Stimulated activated CD4-positive, alpha-beta T cell treated with anti-CD3 and anti-CD28 coated beads, Interleukin-1b, Interleukin-23, amount 100 ng/mL, for 4 hours (primary cell): ENCODE measurements at places on chromosomes 2 and 18.

- DNase-seq: peak; percentile 17
Measured at GRCh38 chr2:222424276-222424728, at the start of gene SGPP2. Gene SGPP2, plus strand, starts transcription at chr2:222424543. Its CDS starts 60 bp downstream, at chr2:222424603.

- no peak for DNase-seq
Measured at GRCh38 chr18:8350628-8351027, 258.6 kb upstream of the RAB12 start.

GRCh38 chr2:74915743-74916142 is 42.7 kb upstream of the POLE4 start:
- no peak for DNase-seq

DNA sequence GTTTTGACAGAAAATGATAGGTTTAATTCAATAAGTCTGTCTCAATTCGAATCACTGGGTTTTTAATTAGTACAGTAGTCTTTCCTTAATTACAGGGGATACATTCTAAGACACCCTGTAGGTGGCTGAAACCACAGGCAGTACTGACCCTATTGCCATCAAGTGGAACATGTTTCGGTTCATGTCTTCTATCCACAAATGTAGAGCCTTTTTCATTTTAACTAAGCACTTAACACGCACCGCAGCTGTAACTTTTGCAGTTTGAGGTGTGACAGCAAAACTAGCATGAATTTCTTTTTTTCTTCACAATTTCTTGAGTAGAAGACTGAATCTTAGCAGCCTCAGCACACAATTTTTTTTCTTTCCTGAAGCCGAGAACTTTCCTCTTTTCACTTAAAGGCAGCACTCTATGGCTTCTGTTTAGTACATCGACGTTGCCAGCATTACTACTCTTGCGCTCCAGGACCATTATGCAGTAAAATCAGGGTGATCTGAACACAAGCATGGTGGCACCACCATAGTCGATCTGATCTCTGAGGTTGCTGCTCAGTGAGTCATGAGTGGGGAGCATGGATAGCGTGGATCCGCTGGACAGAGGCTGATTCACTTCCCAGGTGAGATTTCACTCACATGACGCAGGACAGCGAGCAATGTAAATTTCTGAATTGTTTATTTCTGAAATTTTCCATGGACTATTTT is 805.1 kb downstream of the RNF144A start:
- DNase-seq: no peak

- DNase-seq: no peak
Measured at GRCh38 chr2:117858336-117858735, 43.8 kb downstream of the DDX18 start.

GRCh38 chr2:176468457-176469113 is 199.3 kb downstream of the MTX2 start:
- no peak for DNase-seq

DNA sequence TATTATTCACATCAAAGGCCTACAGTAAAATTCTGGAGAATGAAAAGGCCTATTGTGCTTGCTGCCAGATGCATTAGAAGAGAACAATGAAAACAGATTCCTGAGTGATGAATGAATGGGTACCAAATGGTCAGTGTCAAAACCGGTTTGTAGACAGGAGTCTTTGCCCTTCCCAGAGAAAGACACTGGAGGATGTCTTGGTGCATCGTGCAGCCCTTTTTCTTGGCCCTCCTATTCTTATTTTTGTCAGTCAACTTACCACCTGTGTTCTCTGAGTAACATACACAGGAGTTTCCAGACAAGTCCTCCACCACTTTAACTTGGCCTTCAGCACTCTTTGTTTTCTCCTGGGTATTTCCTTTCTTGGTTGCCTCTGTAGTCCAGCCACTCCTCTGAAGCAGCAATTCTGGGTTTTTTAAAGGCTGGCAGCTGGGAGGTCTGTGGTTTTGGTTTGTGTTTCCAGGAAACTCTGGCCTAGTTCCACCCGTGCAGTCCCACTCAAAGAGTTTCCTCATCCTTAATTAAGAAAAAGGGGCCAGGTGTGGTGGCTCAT is 29.4 kb downstream of the PSTPIP2 start:
- DNase-seq: no peak

DNA sequence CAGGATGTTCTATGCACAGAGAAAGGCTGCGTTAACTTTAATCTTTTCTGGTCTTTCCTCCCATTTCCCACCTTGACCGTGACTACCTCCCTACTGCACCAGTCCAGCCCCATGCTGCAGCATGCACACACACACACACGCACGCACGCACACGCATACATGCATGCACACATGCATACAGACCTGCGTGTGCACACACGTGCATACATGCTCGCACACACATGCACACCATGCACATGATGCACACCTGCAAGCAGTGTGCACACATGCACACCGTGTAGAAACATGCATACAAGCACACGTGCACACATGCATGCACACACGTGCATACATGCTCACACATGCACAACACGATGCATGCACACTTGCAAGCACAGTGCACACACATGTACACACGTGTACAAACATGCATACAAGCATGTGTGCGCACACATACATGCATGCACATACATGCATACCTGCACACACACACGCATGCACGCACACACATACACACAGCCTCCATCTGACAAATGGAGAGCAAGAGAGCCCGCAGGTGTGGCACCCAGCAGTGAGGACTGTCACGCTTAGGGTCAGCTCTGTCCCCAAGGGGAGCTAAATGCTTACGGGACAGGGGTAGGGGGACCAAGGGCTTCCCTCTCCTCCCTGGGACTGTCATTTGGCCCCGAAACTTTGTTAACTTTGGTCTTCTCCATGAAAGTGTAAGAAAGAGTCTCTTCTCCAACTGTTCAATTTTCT is 18.2 kb downstream of the SNORC start:
- no peak for DNase-seq

DNA sequence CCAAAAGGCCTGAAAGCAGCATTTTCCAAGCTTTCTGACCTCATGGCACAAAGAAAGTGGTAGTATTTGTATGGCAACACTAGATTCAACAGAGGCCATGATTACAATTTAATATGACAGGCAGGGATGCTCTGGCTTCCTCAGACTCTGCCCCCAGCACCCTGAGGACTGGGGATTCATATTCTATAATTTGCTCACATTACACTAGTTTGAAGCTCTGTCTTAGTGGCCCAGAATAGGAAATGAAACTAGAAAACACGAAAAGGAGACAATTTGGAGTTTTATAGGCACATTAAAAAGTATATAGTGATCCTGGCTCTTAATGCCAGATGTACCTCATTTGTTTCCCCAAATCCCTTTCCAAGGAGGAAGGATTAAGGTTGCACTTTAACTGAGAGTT is 173.0 kb upstream of the STK17B start:
- no peak for DNase-seq

- DNase-seq: no peak
Measured at GRCh38 chr18:78781601-78781960, 198.0 kb upstream of the SALL3 start.

- no peak for DNase-seq
Measured at GRCh38 chr18:32280188-32280783, 90.4 kb downstream of the MEP1B start.

DNA sequence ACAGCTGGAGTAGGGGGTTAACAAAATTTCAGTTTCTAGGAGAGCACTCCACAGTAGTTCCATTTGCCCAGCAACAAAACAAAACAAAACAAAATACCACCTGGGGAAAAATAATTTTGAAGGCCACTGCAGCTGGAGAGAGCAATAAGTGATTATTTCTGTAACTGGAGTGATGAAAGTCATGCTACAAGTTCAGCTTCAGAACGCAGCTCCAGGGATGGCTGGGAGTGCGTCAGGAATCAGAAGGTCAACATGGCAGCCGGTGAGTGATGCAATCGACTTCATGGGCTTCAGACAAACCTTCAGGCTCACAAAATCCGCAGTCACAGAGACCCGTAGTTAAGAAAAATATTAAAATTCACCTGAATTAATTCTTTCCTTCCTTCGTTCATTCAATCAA is 41.0 kb downstream of the ABHD3 start:
- no peak for DNase-seq

- no peak for DNase-seq
Measured at GRCh38 chr18:41989508-41989907, 34.5 kb downstream of the PIK3C3 start.

DNA sequence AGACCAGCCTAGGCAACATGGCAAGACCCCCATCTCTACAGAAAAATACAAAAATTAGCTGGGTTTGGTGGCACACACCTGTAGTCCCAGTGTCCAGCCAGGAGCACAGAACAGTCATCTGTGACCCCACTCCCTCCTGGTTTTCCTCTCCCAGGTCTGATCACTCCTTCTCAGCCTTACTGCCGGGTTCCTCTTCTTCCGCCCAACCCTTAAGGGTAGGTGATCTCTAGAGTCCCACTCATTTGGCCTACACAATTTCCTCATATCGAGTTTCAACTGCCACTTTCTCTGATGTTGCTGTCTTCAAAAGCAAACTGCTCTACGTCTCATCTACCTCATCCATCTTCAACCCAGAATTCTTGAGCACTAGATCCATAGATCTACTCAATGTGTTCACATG is 13.4 kb upstream of the MAT2A start:
- DNase-seq: no peak

GRCh38 chr2:62923242-62923641 is 127.4 kb upstream of the OTX1 start:
- DNase-seq: no peak

DNA sequence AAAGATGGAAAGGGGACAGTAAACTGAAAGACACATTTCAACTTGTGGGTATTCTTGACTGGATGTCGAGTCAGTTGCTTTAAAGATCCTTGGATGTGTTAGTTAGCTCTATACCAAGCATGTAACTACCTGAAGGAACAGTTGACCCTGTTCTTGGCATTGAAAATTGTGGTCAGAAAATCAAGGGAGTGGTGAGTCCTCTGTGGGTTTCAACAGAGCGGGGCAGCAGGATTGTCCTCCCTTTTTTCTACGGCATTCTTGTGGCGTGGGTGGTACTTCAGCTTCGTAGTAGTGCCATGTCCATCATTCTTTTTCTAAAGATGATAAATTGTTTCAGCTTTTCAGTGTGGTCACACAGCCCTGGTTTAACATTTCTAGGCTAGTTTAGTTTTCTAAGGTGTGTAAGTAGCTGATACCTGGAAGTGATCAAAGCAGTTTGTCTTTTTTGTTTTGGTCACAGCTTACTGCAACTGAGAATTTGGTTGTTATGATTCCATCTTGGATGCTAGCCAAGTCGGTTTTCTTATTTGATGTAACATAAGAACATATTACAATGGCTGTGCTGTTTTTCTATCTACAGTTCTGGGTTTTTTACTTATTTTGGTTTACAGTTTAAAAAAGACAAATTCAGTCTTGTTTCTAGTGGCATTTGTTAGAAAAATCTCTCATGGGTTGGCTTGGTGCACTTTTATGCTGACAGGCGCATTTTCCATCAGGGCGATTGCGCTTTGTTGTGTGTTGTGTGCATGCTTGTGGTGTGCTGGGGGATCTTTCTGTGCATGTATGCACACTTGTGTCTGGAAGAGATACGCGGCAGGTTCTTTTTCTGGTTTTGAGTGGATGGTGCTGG is 84.7 kb downstream of the ZNF407 start:
- no peak for DNase-seq

DNA sequence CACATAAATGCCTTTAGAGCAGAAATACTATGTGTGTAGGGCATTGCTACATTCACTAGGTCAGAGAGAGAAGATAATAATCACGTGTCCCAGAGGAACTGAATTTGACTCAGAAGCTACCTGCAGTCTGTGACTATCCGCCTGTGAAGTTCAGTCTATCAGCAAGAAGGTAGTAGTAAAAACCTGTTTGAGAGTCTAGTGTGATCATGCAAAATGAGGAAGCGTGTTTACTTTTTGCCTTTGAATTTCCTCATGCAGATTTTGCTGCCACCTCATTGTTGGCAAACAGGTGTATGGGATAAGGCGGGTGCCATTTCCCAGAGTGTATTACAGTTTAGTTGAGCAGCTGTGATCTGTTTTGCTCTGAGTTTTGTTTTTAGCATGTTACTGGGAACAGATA is 403.9 kb upstream of the FANCL start:
- DNase-seq: no peak

DNA sequence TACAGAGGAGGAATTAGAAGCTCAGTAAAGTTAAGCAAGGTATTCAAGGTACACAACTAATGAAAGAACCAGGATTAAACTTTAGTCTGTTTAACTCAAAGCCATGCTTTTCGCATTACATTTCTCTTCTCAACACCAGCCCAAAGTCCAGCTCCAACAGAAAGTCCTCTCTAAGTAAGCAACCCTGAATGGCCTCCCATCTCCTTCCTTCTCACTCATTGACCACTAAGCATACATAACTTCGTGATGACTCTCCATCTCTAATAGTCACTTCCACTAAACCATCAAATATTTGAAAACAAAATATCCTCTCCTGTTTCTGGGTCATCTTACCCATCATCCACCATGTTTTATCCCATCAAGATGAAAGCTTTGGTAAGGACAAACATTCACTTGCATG is 219.8 kb downstream of the RAD51AP2 start:
- no peak for DNase-seq

DNA sequence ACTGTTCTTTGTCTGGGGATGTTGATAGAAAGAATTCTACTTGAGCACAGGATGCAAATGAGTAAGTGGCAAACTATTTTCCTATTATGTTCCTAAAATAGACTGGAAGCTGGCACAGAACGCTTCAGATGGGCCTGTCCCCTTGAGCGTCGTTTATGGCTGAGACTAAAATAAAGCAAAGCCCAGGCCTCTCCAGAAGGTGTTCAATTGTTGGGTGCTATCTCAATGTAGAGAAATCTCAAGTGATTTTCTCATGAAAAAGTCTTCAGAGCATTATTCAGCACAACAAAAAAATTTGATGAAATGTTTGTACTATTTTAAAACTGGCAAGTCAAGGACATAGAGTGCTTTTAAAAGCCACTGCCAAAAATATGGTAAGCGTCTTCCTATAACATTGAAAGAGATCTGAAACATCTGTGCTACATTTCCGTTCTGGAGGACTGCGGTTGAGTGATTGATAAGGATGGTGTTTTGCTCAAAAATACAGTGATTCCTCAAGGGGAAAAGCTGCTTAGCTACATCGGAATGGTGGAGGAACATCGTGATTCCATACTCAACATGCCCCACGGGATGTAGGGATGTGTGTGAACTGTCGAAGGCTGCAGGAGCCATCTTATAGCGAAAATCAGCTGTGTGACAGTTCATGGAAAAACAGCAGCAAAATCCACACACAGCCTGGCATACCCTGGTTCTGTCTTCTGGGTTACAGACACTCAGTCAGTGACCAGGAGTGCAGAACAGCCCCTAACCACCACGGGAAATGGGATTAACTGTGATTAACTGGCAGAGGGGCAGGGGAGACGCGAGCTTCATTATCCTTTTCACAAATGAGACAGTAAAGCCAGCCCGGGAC is 10.4 kb upstream of the LRRFIP1 start:
- no peak for DNase-seq
